ENCODE measurements at places on chromosomes 6 and 20.
A peak's percentile ranks its signal among the peaks of the same experiment; 100 is the strongest.

GRCh38 chr6:6678811-6679210, 90.3 kb downstream of the LY86 start:
- DNase-seq: no peak

GRCh38 chr20:25643716-25644115, 19.9 kb upstream of the NANP start:
- no peak for DNase-seq

- no peak for DNase-seq
Observed at GRCh38 chr20:32887492-32887891, 28.8 kb downstream of the EFCAB8 start.

GRCh38 chr6:4935975-4936680, 67.7 kb downstream of the RPP40 start:
- no peak for DNase-seq

- DNase-seq: no peak
Observed at GRCh38 chr20:50029697-50030461, 47.1 kb downstream of the SNAI1 start.

DNA sequence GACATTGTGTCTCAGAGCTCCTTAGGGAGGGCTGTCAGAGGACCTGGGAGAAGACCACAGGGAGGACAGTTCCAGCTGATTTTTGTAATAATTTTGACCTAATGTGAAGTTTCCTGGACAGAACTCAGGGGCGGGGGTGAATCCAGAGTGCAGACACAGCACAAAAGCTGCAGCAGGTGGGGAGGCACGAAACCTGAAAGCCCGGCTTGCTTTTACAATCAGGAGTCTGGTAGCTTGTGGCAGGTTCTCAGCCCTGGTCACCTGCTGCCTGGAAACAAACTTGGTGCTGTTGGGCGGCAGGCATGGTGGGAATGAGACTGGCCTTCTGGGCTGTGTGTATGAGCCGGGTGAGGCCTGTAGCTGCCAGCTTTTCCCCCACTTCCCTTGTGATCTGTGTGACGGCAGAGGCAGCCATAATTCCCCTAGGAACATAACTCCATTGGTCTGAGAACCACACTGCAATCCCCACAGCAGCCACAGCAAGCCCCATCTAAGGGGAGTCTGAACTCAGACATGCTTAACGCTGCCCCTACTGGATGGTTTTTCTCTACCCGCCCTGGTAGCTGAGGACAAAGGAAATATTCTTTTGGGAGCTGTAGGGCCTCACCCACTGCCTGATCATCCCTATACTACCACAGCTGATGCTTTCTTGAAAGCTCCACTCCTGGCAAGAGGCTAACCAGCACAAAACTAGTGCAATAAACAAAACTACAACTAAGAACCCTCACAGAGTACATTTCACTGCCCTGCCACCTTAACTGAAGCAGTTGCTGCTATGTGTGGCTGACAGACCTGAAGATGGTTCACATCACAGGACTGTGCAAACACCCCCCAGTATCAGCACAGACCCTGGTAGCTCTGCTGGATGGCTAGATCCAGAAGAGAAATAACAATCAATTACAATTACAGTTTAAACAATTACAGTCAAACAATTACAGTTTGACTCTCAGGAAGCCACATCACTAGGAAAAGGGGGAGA, 1055.1 kb upstream of the GJE1 start:
- DNase-seq: no peak

- DNase-seq: no peak
Observed at GRCh38 chr6:85417336-85417735, 32.5 kb upstream of the NT5E start.

GRCh38 chr6:167707686-167708500, 118.8 kb upstream of the AFDN start:
- DNase-seq: no peak

DNA sequence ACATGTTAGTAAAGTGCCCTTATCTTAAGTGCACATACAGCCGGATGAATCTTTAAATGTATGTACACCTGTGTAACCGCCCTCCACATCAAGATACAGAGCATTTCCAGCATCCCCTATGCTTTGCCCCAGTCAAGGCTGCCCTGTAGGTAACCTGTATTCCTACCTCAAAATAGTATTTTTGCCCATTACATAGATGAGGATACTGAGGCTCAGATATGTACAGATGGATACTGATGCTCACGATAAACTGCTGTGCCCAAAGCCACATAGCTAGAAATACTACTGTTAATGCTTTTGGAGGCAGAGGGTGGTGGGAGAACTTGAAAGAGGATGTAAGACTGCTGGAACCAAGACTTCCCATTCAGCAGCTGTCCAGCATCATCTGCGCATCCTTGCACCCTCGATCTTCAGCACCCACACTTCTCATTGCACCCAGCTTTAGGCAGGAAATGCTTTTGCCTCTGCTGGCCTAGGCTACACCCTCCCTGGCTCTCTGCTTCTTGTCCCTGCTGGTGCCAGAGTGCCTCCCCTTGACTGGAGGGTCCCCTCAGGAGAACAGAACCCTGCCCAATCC, 27.0 kb upstream of the ZFAND3 start:
- no peak for DNase-seq

DNA sequence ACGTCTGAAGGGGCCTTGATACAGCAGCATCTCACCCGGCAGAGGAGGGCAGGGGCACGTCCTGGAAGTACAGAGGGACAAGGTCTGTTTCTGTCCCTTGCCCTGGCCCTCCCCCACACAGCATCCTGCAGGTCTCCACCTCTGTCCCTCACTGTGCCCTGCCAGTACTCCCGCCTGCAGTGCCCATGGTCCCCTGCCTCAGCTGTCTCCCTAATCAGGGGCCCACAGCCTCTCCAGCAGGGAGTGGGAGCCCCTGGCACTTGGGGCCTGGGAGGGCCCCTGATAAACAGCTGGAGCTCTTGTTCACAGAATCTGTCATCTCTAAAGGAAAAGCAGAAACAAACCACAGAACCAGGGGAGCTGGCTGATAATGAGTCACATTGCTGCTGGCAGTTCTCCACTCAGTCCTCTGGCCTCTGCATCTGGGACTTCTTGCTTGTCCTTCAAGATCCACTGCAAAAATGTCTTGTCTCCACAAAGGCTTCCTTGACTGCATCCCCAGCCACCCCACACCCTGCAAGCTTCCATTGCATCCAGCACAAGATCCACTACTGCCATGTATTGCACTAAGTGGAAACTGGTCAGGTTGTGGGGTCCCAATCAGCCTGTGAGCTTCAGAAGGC, 33.2 kb upstream of the TAF8 start:
- DNase-seq: no peak

DNA sequence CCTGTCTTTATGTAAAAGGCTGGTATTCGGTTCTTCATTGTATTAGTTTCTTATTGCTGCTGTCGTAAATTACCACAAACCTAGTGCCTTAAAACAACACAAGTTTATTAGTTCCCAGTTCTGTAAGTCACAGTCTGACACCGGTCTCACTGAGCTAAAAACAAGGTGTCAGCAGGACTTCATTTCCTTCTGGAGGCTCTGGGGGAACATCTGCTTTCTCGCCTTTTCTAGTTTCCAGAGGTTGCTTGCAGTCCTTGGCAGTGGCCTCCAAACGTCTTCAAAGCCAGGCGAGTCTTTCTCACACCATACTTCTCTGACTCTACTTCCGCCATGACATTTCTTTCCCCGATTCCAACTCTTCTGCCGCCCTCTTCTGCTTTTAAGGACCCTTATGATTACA, 43.0 kb upstream of the ZFAND3 start:
- no peak for DNase-seq

GRCh38 chr6:22227824-22228610, 68.8 kb downstream of the PRL start:
- DNase-seq: no peak

- DNase-seq: no peak
Observed at GRCh38 chr6:157528931-157529653, 148.1 kb downstream of the ZDHHC14 start.

DNA sequence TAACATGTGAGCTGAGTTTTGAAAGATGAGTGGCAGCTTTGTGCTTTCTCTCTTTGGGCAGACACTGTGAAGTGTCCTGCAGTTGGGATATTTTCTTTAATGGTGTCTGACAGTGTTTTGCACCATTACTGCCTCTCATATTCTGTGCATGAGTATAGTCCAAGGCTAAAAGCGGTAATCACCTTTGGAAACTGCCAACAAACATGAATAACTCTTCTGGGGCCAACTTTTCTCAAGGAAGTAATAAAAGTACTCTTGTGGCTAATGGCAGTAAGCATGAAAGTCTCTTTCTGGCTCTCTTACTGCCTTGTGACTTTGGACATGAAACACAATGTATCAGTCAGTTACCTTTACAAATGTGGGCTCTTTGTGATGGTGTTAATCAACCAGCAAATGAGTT, 91.7 kb upstream of the SOX4 start:
- no peak for DNase-seq

- no peak for DNase-seq
Observed at GRCh38 chr6:132456700-132457143, 55.4 kb upstream of the MOXD1 start.

- no peak for DNase-seq
Observed at GRCh38 chr6:52729576-52729975, 33.7 kb downstream of the GSTA2 start.

DNA sequence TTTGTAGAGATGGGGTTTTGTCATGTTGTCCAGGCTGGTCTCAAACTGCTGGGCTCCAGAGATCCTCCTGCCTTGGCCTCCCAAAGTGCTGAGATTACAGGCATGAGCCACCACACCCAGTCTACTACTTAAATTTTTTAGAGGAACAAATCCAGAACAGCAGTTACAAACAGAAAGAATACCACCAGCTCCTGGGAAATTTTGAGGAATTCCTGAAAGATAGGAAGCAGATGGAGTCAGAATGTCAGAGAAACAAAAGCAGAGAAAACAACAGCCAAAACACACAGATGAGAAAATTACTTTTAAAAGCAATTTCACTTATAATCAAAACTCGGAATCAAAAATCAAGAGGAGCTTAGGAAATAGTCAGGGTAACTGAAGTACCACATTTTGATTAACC, 543.3 kb upstream of the MARCKS start:
- no peak for DNase-seq

DNA sequence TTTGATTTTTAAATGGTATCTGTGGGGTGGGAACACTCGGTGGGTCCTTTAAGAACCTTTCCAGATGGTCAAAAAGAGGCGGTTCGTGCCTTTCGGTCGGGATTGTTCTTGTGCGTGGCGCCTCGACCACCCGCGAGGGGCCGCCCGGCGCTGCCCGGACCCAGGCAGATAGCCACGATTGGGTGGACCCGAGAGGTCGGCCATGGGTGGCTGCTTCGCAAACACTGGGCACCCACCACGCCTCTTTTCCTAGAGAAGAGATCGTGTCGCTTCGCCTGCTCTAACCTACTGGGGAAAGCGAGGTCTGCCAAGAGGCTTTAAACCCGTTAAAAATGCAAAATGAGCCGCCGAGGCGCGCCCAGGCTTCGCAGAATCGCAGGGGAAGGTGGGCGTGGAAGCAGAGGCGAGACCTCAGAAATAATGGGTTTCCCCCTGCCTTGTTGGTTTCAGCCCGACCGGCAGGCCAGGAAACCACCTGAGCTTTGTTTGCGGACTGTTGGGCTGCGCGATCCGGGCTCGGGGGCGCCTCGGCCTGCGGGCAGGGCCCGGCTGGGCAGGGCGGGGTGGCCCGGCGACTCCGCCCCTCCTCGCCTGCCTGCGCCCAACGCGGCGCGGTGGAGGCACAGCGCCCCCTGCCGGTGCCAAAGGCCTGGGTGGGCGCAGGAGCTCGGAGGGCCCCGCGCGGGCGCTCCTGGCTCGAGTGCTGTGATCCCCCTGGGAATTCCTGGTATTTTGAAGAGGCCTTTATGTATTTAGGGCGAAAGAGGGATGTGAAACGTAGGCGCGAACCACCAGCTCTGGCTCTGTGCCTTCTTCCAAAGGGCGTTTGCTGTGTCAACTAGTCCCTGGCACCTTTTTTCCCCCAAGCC, 1.6 kb downstream of the MARCKS start:
- DNase-seq: peak; percentile 40

DNA sequence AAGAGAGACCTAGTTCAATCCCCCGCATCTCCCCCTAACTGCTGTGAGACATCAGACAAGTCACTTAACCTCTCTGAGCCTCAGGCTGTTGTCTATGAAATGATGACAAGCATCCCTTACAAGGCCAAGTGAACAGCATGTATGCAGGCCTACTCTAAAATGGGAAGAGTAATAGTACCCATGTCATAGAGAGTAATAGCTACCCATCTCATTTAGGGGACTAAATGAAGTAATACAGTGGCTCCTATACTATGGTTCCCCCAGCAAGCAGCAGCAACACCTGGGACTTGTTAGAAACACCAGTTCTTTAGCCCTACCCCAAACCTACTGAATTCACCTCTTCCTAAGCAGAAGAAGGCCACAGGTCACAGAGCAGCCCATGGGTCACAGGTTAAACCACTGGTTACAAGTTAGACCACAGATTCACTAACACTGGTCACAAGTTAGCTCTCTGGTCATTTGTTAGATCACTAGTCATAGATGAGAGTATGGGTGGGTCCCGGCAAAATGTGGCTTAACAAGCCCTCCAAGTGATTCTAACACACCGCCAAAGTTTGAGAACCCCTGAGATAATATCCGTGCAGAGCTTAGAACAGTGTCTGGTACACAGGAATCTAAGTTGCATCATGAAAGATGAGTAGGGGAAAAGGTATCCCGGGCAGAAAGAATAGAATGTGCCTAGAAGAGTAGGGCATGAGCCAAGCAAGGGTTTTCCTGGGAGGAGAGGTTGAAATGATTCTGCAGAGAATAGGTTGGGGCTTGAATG, 1.4 kb downstream of the DEFB124 start:
- no peak for DNase-seq

DNA sequence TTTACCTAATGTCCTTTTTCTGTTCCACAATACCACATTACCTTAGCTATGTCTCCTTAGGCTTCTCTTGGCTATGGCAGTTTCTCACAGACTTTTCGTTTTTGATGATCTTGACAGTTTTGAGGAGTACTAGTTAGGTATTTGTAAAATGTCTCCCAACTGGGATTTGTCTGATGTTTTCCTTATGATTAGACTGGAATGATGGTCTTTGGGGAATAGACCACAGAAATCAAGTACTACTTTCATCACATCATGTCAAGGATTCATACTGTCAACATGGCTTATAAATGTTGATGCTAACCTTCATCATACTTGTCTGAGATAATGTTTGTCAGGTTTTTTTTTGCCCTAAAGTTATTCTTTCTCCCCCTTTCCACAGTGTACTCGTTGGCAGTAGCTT, 78.2 kb upstream of the FOXO3 start:
- DNase-seq: no peak

DNA sequence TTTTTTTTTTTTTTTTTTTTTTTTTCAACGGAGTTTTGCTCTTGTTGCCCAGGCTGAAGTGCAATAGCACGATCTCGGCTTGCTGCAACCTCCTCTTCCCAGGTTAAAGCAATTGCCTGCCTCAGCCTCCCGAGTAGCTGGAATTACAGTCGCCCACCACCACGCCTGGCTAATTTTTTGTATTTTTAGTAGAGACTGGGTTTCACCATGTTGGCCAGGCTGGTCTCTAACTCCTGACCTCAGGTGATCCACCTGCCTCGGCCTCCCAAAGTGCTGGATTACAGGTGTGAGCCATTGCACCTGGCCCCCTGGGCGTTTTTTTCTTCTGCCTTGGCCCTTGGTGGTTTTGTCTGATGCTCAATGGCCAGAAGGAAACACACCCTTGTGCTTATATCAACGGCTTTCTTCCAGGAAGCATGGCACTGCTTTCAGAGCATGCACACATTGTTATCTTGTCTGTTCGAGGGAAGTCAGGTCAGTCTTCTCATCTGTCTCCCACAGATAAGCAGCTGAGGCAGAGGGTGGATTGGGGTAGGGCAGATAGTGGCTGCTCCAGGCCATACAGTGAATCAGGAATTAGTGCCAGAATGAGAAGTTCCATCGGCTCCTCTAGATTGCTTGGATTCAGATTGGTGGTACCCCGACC, 203.1 kb downstream of the TSHZ2 start:
- DNase-seq: no peak

Measured in activated CD4-positive, CD25-positive, alpha-beta regulatory T cell (primary cell).